ENCODE measurements at places on chromosomes 7 and 10.

DNA sequence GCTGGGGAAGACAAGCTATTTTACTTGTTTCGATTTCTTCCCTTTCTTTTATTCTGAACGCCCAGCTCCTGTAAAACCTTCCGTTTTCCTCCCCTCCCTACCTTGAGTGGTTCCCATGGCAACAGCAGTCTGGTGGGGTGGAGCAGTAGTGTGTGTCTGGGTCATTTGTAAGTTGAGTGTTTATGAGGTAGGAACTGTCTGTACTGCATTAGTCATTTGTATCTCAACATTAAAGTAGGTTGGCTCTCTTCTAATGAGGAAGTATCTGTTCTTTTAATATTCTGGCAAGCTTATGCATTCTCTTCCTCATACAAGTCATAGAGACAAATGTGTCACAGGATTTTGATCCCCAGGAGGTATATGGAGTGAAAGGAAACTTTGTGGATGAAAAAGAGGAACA, 85.3 kb upstream of the CCDC6 start:
- DNase-seq, result no peak

GRCh38 chr7:42690794-42691639, 220.9 kb downstream of the C7orf25 start:
- no peak for DNase-seq

DNA sequence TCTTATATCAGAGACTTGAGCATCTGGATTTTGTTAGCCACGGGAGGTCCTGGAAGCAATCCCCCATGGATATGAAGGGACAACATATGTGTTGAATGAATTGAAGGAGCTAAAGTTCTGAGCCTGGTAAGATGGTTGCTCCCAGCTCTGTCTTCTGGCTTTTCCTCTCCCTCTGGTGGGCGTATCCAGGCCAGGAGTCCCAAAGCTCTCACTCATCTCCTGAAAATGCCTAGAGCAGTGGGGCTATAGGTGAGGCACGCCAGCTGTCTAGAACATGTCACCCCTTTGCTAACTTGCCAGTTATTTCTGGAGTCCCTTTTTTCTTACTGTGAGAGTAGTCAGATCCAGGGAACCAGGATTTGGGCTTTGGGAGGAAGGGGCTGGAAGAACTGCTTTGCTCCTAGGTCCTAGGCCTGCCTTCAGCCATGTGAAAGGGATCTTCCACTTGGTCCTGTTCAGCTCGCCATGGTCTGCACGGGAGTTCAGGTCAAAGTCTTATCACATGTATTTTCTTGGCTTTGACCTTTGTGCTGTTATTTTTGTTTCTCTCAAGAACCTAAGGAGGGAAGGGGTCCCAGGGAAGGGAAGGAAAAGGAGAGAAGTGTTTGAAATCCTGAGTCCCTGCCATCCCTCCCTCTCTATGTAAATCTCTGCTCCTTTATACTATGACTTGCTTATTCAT, 73.6 kb downstream of the MINPP1 start:
- no peak for DNase-seq

DNA sequence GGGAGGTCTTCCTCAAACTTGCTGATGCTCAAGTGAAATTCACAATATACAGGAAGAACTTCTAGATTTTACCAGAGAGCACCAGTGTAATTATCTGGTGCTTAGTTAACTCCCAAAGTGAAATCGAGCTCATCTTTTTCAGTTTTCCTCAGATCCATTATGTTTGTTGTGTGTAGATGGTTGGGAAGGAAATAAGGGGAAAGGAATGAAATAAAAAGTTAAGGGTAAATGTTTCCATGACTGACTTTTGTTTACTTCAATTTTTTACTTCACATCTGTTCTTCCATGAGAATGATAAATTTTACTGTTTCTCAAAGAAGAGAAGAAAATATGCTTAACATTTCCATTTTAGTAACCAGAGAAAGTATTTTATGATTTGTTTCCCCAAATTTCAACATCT, 21.3 kb downstream of the FAM107B start:
- no peak for DNase-seq

- DNase-seq, result no peak
Observed at GRCh38 chr10:12705943-12706342, 295.6 kb downstream of the CCDC3 start.

Data from Panc1 (cell line).